ENCODE measurements at places on chromosomes 1 and 21.

DNA sequence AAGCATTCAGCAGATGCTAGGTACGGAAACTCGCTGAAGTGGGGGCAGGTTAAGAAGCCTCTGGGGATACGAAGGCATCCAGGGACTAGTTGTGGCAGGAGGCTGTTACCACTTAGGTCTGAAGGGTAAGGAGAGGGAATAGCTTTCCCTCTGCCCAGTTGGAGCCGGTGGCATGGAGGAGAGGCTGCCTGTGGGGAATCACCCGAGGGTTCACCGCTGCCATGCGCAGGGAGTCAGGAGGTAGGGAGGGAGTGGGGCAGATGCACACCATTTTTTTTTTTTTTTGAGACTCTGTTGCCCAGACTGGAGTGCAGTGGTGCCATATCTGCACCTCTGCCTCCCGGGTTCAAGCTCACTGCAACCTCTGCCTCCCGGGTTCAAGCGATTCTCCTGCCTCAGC lies 6.1 kb downstream of the PCSK9 start:
- no peak for DNase-seq

DNA sequence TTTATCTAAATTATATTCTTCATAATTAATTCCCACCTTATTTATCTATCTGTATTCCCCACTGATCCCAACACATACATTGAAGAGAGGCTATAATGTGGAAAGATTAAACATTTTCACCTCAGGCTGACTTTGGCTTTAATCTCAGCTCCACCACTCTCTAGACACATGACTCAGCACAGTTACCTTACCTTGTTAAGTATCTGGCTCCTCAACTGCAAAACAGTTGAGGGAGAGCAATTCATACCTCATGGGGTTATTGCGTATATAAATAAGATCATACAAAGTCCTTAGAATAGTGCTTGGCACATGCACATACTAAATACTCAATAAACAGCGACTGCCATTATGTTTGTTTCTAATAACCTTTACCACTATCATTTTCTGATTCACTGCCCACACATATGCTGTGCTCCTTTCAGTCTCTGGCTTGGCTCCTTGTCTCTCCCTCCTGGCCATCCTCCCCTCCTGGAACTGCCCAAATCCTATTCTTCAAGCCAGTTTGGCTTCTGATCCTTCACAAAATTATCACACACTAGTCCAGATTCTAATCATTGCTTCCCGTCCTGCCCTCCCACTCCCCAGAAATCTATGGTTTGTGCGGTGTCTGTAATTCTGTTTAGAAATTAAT lies 50.1 kb downstream of the BCL9 start:
- DNase-seq, result no peak

DNA sequence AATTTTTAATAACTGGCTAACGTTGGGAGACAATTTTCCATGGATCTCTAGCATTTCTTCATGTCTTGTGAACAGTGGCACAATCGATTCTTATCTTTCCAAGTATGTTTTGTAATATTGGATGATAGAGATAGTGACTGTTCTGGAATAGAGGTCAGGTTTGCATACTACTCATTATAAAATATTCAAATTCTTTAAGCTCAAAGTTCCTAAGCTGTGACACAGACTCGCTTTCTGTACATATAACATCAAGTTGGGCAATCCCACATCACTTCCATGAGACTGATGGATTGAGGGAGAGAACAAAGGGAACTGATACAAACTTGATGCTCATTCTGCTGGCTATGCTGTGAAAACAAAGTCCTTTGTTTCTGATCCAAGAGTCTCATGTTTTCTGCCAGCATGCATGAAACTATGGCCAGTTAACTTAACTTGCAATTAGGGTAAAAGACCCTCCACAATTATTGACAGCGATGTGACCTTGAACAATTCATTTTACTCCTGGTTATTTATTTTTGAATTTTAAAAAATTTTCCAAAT lies 392.4 kb downstream of the TTLL7 start:
- no peak for DNase-seq

GRCh38 chr1:2594001-2594640 lies 7.5 kb downstream of the PRXL2B start:
- DNase-seq, result no peak

- DNase-seq, result no peak
These were observed 31.1 kb upstream of the SRP9 start for GRCh38 chr1:225746361-225747179.

- no peak for DNase-seq
These were observed 67.0 kb downstream of the MEGF6 start for GRCh38 chr1:3544040-3544977.

- DNase-seq, result no peak
These were observed 43.8 kb downstream of the CD53 start for GRCh38 chr1:110916669-110917306.

DNA sequence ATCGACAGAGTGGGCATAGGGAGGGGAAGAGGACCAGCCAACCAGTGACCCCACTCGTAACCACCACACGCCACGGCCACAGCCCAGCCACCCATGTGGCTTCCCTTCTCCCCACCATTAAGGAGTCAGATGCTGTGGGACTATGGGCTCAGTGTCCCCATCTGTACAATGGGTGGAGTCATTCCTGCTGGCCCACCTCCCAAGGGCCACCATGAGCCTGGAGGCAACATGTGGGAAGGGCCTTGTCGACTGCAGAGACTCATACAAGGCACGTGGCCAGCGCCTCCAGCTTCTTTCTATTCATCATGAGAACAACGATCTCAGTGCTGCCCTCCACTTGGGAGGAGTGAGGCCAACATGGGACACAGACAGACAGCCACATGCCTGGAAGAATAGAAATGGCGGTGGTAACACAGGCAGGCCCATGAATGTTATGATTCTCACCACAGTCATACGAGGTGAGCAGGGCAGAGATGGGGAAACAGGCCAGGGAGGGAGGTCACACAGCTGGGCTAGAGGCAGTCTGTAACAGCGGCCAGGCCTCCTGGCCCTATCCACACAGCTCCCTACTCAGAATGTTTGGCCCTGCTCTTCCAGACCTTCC lies 16.1 kb downstream of the LRP8 start:
- no peak for DNase-seq

DNA sequence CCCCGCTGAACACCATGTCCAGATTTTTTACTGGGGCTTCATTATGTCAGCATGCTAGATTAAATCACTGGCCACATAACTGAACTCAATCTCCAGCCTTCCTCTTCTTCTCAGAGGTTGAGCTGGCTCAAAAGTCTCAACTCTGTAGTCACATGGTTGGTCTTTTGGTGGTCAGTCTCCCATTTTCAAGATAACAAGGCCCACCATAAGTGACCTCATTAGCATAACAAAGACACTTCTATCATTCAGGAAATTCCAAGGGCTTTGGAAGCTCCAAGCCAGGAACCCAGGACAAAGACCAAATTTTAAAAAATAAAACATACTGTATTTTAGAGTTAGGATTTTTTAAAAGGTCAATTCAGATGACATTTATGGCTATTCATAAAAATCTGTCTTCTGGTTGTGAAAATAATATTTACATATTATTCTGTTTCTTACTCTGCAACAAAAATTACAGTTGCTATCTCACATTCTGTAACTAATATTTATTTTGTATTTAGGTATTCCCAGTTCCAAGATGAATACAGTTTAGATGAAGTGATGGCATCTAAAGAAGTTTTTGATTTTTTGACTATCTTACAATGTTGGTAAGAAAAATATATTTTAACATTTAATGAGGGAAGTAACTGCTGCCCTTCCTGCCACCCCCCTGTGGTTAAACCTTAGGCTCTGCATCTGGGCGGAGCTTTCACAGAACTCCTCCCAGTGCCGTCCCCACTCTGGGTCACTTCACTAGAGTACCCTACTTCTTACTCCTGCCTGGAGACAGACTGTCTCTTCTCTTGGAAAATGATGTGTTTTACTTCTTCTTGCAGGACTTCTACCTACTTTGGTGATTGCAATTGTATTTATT lies 49.3 kb downstream of the SCP2 start:
- DNase-seq, result no peak

- DNase-seq, result no peak
These were observed 129.0 kb downstream of the TGFB2 start for GRCh38 chr1:218474128-218474527.

DNA sequence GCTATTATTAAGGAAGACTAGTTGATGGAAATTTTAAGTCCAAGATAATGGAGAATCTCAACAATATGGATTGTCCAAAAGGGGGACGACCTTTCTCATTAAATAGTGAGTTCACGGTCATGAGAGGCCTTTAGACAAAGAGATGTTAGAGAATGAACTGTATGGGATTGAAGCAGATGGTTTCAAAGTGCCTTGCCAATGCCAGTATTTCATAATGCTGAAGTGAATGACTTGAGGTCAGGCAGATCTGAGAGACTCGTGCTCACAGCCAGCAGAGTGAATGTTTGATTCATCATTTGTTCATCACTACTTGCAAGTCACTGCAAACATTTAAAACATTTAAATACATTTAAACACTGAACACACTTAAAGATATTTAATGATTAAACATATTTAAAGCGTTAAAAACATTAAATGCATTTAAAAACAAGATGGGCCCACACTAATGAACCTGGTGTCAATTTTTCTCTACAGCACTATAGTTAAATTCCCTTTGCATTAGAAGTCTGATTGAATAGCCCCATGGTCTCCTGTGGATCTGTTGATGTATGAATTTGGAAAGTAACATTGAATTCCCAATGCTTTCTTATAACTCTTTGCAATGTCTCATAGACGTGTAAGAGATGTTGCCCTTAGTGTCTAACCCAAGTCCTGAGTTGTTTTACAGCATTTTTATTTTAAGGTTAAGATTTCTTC lies 80.7 kb downstream of the TGFB2 start:
- DNase-seq, result no peak

DNA sequence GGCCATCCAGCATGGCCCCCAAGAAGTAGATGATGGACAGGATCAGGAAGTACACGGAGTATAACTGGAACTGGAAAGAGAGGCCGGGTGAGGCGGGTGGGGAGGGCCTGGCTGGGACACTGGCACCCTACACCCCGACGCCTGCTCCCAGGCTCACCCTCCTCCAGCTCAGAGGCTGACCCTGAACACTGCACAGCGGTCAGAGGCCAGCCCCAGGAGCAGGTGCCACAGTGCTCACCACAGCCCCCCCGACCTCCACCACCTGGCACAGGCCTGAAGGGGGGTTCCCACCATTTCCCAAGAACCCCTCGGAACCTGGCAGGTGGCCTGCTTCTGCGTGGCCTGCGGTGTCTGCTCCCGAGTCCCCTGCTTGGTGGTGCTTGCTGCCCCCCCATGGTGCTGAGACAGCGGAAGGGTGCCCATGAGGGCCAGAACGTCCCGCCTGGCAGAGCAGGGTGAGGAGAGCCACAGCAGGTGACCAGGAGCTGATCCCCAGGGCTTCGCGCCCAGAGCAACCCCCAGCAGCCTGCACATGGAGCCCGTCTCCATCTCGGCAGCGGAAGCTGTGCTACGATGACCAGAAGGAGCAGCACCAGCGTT lies 26.1 kb downstream of the SLC19A1 start:
- no peak for DNase-seq

DNA sequence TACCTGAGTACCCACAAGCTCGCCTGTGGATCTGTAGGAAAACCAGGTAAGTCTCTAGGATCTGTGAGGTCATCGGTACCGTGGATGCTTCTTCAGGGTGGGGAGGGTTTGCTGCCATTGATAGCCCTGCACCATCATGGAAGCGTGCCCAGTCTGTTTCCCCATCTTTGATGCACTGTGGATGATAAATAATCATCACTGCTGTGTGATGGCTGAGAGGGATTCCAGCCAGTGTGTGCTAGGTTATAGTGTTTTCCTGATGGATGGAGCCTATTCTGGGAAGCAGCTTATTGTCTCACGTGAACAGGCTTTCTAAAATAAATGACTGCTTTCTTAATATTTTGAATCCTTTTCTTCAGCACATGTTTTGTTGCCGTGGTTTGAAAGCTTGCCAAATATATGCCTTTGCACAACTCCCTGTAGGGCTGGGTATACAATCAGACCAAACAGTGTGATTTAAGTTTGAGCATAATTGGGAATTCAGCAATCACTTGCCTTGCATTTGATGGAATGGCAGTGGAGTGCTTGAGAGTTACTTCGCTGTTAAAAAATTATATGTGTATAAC lies 113.8 kb downstream of the CAMTA1 start:
- DNase-seq, result no peak

- DNase-seq, result no peak
These were observed 5.2 kb upstream of the ABCB10 start for GRCh38 chr1:229563701-229564100.

- DNase-seq, result no peak
These were observed 211.1 kb downstream of the CAMTA1 start for GRCh38 chr1:6996371-6996770.
